GM23338 (cell line): ENCODE measurements at places on chromosomes 7 and 10.

- no peak for DNase-seq
Measured at GRCh38 chr10:28807760-28808613, 130.7 kb downstream of the BAMBI start.

DNA sequence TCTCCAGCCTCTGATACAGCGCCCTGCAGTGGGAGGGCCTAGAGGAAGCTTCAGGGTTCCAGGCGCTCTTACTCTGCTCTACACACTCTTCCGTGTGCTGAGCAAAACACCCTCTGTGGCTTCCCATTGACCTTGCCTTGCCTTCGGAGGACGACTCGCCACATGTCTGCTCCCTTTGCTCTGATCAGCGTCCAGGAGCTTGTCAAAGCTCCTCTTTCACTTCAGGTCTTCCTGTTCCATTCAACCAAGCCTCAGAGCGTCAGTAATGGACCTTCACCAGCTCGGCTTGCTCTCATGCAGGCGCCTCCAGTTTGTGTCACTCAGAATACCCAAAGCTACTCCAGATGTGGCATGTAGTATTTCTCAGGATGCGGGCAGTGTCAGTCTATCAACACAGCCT is 173.9 kb downstream of the ARID5B start:
- DNase-seq: no peak

DNA sequence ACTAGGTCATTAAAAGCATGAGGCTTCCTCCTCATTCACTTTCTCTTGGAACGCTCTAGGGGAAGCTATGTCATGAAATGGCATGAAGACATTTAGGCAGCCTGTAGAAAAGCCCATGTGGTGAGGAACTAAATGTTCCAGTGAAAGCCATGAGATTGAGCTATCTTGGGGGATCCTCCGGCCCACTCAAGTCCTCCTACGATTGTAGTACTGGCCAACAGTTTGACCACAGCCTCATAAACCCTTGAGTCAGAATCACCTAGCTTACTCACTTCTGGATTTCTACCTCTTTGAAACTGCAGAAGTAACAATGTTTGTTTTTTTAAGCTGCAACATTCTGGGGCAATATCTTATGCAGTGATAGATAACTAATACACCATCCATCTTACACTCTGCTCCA is 605.1 kb downstream of the SORCS1 start:
- DNase-seq: no peak

- DNase-seq: no peak
Measured at GRCh38 chr10:24652381-24652957, 71.2 kb downstream of the ARHGAP21 start.

DNA sequence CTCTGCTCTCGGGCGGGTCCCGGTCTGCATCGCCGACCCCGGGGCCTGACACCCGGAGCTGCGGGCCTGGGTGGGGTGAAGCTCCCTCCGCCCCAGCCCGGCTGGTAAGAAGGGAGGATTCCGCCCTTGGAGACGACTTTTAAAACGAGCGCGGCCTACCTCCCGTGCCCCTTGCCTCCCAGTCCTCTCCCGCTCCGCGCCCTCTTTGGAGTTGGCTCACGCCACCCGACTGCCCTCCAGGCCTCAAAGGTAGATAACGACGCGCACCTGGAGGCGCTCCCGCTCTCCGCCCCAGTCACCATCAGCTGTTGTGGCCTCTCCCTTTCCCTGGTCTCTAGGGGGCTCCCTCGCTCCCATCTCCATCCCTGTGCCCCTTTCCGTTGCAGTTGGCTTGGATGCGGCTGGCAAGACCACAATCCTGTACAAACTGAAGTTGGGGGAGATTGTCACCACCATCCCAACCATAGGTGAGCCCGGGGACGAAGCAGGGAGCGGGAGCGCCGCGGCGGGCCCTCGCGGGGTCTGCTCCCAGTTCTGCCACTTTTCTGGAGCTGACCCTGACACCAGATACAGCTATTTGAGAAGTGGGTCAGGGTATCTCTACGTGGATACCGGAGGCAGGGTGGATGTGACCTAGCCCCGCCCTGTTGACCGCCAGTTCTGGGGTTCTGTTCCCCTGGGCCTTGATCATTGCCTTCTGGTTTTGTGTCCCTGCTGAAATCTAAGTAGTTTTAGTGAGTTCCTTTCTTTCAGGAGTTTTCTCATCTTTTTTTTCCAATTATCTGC is 679 bp downstream of the ARF5 start:
- DNase-seq: peak; percentile 91
